Colonic mucosa (tissue), 4 donors: ENCODE measurements at places on chromosomes 3 and 15. TPM values are rescaled to one million over a fixed set of nuclear protein-coding genes. Genes with fewer than 3 reads are reported as not detected.

CAPN3 gene
- 6.8 TPM for total RNA-seq

LDHAL6B gene
- total RNA-seq = not detected

FEZF2 gene
- total RNA-seq = not detected

FAM43A gene
- 7.2 TPM for total RNA-seq

ADAMTS9 gene
- total RNA-seq = 4.4 TPM

ZIC1 gene
- total RNA-seq = not detected

CSTA gene
- not detected for total RNA-seq

STAG1 gene
- 43.5 TPM for total RNA-seq

NTRK3 gene
- 1.5 TPM for total RNA-seq

GOLGA6C gene
- not detected for total RNA-seq

CHRFAM7A gene
- total RNA-seq = 0.42 TPM

UPK1B gene
- total RNA-seq = not detected

RBP2 gene
- 1.4 TPM for total RNA-seq

FGF7 gene
- 3.7 TPM for total RNA-seq

GOLGA8N gene
- 1.8 TPM for total RNA-seq

OR4F6 gene
- total RNA-seq = not detected

TMF1 gene
- 60.2 TPM for total RNA-seq

WDR73 gene
- total RNA-seq = 15.3 TPM

ZNF80 gene
- not detected for total RNA-seq

CD86 gene
- 5.6 TPM for total RNA-seq

SI gene
- 42.4 TPM for total RNA-seq

GATM gene
- total RNA-seq = 6.4 TPM

GRK7 gene
- total RNA-seq = not detected

GOLGA6L7 gene
- not detected for total RNA-seq

PLAAT1 gene
- not detected for total RNA-seq

HES1 gene
- 102 TPM for total RNA-seq

STRIT1 gene
- not detected for total RNA-seq

TUSC7 gene
- not detected for total RNA-seq

RTP1 gene
- not detected for total RNA-seq

COL7A1 gene
- total RNA-seq = 3.8 TPM

PPCDC gene
- 10.1 TPM for total RNA-seq

TMED3 gene
- 84.7 TPM for total RNA-seq

CSPG5 gene
- 0.66 TPM for total RNA-seq

ZPLD1 gene
- total RNA-seq = 0.05 TPM

PODXL2 gene
- 19.0 TPM for total RNA-seq

MUSTN1 gene
- 3.2 TPM for total RNA-seq

IGF2BP2 gene
- 61.2 TPM for total RNA-seq

CXCR6 gene
- total RNA-seq = 1.0 TPM

NEK11 gene
- 5.5 TPM for total RNA-seq

EIF4E3 gene
- 14.5 TPM for total RNA-seq

ZNF662 gene
- 5.5 TPM for total RNA-seq

GOLGA6A gene
- not detected for total RNA-seq

ALG1L2 gene
- total RNA-seq = not detected

IL20RB gene
- total RNA-seq = 0.74 TPM

SLC27A2 gene
- 35.6 TPM for total RNA-seq
